ENCODE measurements at places on chromosomes 16 and 17.

- DNase-seq, result no peak
Observed at GRCh38 chr17:75876938-75877751, 1.2 kb downstream of the TRIM47 start.

DNA sequence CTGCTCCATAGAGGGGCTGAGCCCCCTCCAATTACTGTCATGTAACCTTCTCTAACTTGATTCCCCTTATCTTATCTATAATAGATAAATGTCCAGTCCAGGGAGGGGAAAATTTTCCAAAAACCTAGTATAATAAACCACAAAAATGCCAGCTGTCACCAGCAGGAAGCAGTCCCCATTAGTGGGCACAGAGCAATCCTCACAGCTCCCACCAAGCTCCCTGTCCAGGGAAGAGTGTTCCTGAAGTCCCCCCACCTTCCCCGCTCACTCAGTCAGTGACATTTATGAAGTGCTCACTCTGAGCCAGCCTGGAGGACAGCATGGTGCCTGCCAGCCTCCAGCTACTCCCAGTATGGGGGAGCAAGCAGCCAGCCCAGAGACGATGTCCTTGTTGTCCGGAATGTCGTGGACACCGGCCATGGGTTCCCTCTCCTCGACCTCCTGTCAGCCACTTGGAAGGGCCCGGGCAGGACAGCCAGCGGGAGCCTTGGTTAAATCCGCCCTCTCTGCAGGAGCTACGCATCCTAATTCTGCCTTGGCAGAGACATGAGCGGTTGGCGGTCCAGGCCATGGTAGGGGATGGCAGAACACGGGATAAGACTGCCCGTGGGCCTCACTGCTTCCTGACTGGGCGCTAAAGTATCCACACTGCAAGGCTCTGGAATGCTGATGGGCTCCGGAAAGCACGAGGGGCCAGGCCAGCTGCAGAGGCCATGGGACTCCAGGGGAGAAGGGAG lies 102.0 kb upstream of the CDH5 start:
- DNase-seq, result no peak

DNA sequence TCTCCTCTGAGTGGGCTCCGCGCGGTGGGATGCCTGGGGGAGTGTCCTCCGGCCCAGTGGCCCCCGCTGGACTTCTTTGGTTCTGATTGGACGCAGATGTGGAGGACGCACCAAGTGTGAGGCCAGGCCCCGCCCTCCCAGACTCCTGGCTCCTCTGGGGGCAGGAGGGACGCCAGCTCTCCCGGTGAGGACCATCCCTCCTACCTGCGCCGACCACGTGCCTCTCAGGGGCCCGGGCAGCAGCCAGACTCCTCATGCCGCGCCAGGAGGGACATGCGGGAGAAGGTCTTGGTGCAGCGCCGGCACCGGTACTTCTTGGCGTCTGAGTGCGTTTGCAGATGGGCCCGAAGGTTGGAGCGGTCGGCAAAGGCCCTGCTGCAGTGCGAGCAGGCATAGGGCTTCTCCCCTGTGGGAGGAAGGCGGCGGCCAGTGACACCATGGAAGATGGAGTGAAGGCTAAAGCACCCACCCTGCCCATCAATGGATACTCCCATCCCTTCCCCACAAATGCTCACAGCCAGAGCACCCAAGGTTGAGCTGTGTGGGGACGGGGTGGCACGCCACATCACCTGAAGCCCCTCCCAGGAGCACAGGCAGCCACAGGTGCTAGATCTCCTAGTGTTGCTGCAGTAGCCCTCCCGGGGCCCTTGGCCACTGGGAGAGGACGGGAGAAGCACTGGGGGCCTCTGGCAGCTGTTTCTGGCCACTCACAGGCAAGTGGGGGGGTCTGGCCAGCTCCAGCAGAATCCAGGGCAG lies 7.9 kb downstream of the SNAI3 start:
- no peak for DNase-seq

DNA sequence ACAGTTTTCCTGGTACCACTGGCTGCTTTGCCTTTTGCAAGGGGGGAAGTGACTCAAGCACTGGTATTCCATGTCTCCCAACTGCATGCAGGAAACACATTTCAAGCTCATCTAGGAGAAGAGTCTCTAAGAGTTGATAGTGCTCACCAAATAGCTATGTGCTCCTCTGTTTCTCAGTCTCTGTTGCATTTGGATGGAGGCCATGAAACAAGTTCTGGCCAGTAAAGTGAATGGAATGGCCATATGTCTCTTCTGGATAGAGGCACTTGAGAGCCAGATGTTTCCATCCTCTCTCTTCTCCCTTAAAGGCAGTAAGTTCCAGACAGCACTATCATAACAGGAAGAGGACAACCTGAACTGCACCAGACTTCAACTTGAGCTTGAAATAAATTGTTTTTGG lies 60.6 kb downstream of the C16orf82 start:
- no peak for DNase-seq

DNA sequence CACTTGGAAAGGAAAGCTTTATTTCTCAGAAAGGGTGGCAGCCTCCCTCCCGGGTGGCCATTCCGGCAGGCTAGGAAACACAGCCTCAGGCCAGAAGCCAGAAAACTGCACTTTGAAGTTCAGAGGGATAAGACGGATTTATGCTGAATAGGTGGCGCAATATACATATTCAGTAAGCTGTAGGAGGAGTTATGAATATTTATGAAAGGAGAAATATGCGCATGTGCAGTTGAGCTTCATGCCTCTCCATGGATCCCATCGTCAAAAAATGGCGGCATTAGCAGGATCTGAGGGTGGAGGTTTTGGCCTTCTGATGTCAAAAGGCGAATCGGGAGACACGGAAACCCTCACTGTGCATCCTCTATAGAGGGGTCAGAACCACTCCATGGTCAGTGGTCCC lies 82.3 kb downstream of the KATNIP start:
- no peak for DNase-seq

- DNase-seq, result no peak
Observed at GRCh38 chr17:54891176-54891821, 9.4 kb upstream of the TOM1L1 start.

DNA sequence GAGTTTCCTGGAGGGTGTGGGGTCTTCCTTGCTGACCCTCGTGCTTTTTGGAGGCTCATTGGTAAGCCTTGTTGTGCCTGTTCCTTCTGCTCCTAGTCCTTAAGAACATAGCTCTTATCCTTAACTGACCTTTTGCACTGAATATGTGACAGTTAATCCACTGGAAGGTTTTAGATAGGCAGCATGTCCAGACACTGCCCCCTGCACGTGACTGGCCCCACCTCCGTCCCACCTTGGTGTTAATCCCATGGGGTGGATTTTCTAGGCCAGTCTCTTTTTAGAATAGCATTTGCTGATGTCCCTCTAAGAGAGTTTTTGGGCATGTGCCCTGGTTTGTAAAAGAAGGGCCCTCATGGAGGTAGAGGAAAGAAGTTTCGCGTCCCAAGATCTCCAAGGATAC lies 58.3 kb downstream of the RBFOX1 start:
- DNase-seq, result no peak

GRCh38 chr16:74100395-74101326 lies 196.0 kb upstream of the PSMD7 start:
- DNase-seq, result no peak

- DNase-seq, result no peak
Observed at GRCh38 chr16:87698676-87699199, 67.0 kb downstream of the KLHDC4 start.

- no peak for DNase-seq
Observed at GRCh38 chr17:773467-774312, 8.4 kb downstream of the GLOD4 start.

GRCh38 chr16:83338941-83339340 lies 468.8 kb upstream of the HSBP1 start:
- no peak for DNase-seq

DNA sequence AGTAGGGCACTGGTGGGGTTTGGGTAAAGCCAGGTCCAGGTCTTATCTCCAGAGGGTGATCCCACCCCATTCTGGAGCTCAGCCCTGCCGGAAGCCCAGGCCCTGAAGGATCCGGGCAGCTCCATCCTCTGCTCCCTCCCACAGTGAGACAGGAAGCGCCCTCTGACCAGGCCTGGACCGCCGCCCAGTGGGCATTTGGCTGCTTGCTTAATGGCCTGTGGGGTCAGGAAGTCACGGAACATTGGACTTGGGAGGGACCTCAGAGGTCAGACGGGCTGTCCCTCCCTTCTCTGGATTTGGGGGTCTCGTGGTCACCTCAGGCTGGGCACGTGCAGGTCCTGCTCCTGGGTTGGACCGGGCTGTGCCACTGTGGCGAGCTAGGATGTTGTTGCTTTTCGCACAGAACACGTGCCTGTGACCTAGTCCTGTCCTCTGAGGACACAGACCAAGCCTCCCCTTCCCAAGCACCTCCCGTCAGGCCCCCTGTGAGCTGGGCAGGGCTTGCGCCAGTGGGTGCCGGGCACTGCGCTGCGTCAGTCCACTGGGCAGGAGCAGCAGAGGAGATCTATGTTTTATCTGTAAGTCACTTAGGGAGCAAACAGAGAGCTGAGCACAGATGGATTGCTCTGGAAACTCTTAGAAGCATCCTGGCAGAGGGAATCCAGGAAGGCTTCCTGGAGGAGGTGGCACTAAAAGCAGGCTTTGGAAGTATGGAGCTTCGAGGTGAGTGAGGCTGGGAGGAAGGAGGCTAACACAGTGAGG lies 49.4 kb upstream of the GSE1 start:
- DNase-seq, result peak; percentile 61

- DNase-seq, result no peak
Observed at GRCh38 chr16:17149904-17150483, 320.8 kb downstream of the XYLT1 start.

GRCh38 chr16:56626685-56627084 lies 1.1 kb downstream of the MT1E start:
- DNase-seq, result no peak

GRCh38 chr17:36849871-36850348 lies 87.4 kb upstream of the LHX1 start:
- DNase-seq, result no peak

- DNase-seq, result peak; percentile 39
Observed at GRCh38 chr16:77211880-77212740, 12.9 kb downstream of the SYCE1L start.

- DNase-seq, result no peak
Observed at GRCh38 chr17:72771734-72772133, 320.8 kb downstream of the SLC39A11 start.

DNA sequence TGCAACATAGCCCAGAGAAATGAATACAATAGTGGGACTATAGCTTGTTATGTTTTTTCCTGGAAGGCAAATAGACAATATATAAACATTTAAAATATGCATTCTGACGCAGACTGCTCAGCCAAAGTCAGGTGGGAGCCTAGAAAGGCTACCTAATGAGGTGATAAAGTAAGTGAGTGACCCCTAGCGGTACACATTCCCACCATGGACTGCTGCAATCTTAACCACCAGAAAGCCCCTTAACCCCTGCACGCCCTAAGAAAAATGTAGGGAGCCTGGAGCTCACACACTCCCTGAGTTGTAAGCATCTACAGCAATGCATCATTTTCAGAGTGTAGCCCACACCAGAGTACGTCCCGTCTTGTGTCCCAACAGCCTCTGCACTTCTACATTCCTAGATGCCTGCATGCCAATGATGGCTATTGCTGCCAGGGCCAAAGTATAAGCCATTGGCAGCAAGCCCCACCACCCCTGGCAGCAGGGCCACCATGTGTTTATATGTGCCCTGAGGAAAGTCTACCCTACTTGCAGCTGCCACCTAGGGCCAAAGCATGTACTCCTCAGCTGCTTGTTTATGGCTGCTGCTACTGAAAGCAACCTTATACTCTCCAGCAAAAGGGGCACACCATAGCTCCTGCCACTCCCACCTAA lies 127.6 kb downstream of the KIF2B start:
- no peak for DNase-seq

- DNase-seq, result no peak
Observed at GRCh38 chr17:69728816-69729215, 314.3 kb downstream of the MAP2K6 start.

GRCh38 chr16:64109241-64109640 lies 1012.6 kb downstream of the CDH11 start:
- DNase-seq, result no peak

GRCh38 chr16:1788708-1789100 lies 4.8 kb downstream of the IGFALS start:
- DNase-seq, result no peak

- no peak for DNase-seq
Observed at GRCh38 chr16:56038564-56039098, 152.7 kb upstream of the GNAO1 start.

DNA sequence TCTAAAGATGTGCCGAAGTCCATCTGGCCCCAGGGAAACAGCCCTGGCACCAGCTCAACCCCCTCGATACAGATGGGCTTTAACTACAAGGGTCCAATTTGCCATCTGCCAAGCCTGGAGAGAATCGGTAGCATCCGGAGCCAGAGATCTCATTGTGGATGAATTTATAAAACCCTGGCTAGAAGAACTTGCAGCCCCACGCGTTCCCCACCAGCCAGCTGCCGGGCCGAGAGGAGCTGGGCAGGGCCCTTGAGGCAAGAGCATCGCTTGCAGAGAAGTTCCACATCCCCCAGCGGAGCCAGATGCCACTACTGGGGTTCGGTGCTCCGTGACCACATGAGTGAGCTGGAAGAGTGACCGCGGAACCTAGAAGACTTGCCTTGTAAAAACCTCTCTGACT lies 65.3 kb upstream of the NOL11 start:
- DNase-seq, result no peak

DNA sequence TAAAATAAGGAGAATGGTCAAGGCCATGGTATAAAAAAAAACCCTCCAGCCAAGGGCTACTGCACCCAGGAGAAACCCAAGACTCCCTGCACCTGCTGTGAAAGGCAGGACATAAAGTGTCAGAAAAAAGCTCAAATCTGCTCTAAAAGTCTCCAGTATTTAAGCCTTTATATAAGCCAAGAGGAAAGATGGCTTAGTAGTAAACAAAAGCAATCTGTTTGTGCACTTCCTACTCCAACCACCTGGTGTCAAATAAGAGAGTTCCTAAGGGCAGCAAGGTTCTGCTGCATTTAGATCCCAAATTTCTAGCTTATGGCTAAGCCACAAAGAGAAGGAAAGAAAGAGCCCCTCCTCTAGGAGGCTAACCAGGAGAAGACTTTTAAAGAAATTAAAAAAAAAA lies 20.6 kb downstream of the ACSM1 start:
- no peak for DNase-seq

GRCh38 chr17:40361925-40362695 lies 2.4 kb downstream of the GJD3 start:
- no peak for DNase-seq

DNA sequence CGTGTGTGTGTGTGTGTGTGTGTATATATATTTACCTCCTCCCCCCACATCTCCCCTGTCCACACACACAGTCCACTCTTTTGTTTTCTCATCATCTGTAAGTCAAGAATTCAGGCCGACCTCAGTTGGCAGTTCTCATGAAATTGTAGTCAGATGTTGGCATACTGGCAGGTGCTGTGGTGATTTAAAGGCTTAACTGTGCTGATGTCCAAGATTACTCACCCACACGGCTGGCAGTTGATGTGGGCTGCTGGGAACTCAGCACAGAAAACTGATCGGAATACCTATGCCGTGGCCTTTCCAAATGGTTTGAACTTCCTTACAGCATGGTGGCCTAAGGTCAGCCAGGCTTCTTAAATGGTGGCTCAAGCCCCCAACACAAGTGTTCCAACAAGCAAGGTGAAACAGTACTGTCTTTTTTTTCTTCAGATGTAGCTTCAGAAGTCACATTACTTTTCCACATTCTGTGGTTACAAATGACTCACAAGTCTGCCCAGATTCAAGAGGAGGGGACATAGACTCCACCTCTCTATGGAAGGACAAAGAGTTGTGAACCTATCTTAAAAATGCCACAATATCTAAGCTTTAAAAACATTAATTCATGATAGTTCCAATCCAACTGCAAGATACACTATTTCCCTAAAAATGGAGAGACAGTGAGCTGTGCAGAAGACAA lies 198.5 kb upstream of the HS3ST4 start:
- DNase-seq, result no peak

- DNase-seq, result no peak
Observed at GRCh38 chr16:15979801-15980200, 30.4 kb downstream of the ABCC1 start.
